IgD-negative memory B cell (primary cell): ENCODE measurements at places on chromosomes 12 and 14. TPM values are rescaled to one million over a fixed set of nuclear protein-coding genes. Genes with fewer than 3 reads are reported as not detected.

VIPAS39 gene
- 7.4 TPM for polyA plus RNA-seq

RERG gene
- polyA plus RNA-seq: not detected

SIX6 gene
- polyA plus RNA-seq: not detected

ZNF891 gene
- polyA plus RNA-seq: 0.63 TPM

GLIPR1L1 gene
- not detected for polyA plus RNA-seq

MOAP1 gene
- 53.8 TPM for polyA plus RNA-seq

RTL1 gene
- not detected for polyA plus RNA-seq

SERPINA10 gene
- polyA plus RNA-seq: not detected

LRFN5 gene
- not detected for polyA plus RNA-seq

ANG gene
- polyA plus RNA-seq: 9.9 TPM

SLC35E3 gene
- 15.2 TPM for polyA plus RNA-seq

IRAK3 gene
- polyA plus RNA-seq: not detected

SBNO1 gene
- polyA plus RNA-seq: 25.3 TPM

FOXN4 gene
- polyA plus RNA-seq: not detected

KCNJ8 gene
- not detected for polyA plus RNA-seq

TSPAN8 gene
- not detected for polyA plus RNA-seq
